Activated CD4-positive, alpha-beta T cell treated with anti-CD3 and anti-CD28 coated beads, Interleukin-2, amount 50 U/mL, for 24 hours (primary cell): ENCODE measurements at places on chromosomes 3 and 15.

GRCh38 chr3:54966979-54967378 lies 39.1 kb upstream of the LRTM1 start:
- no peak for DNase-seq

DNA sequence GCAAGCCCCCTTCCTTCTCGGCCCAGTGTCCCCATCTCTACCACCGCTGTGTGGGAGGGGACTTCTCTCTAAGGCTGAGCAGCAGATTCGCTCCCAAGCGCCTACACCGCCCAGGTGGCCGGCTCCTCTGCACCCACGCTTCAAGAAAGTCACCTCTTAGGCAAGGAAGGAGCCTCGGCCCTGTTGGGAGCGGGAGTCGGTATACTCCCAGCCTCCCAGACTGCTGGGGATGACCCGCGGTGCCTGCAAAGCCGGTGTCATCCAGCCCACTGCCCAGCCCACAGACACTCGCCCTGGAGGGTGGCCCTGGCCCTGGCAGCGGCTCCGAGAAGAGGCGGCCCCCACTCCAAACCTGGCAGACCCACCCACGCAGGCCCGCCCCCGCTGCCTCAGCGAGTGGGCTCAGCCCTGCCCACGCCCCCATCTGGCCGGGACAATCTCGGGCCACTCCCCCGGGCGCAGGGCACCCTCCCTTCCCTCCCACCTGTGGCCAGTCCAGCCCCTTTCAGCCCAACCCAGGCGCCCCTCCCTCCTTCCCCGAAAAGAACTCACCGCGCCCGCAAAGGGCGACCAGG lies 396 bp downstream of the CHRNB4 start:
- DNase-seq = no peak

GRCh38 chr3:69458803-69459365 lies 73.0 kb upstream of the FRMD4B start:
- DNase-seq = no peak

DNA sequence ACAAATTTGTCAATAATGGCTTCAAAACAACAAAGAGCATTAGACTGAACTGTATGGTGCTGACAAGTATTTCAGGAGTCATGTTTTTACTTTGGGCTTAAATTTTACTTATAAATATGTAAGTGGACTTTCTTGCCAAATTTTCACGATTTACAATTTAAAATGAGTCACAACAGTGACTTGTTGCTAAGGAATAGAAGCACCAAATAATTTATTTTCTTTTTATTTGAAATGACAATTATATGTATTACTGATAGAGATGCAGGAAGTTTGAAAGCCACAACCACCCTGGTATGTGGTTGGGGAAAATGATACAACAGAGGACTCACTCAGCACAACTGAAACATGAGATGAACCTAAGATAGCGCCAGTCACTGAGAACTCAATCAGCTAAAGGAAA lies 90.3 kb downstream of the FMN1 start:
- no peak for DNase-seq

GRCh38 chr3:122232485-122232884 lies 49.0 kb downstream of the CASR start:
- DNase-seq = no peak
